Astrocyte (in vitro differentiated cells and primary cell): ENCODE measurements at places on chromosomes 6 and 20.

GRCh38 chr6:47028835-47029360 is 13.2 kb downstream of the ADGRF1 start:
- DNase-seq = no peak

- DNase-seq = peak; percentile 92
Observed at GRCh38 chr6:113351173-113351834, 505.8 kb upstream of the MARCKS start.

- DNase-seq = no peak
Observed at GRCh38 chr20:12977328-12978125, 31.2 kb upstream of the SPTLC3 start.

- DNase-seq = no peak
Observed at GRCh38 chr6:142685852-142686506, 259.0 kb downstream of the HIVEP2 start.

GRCh38 chr20:60038400-60039008 is 80.3 kb downstream of the CDH26 start:
- no peak for DNase-seq

DNA sequence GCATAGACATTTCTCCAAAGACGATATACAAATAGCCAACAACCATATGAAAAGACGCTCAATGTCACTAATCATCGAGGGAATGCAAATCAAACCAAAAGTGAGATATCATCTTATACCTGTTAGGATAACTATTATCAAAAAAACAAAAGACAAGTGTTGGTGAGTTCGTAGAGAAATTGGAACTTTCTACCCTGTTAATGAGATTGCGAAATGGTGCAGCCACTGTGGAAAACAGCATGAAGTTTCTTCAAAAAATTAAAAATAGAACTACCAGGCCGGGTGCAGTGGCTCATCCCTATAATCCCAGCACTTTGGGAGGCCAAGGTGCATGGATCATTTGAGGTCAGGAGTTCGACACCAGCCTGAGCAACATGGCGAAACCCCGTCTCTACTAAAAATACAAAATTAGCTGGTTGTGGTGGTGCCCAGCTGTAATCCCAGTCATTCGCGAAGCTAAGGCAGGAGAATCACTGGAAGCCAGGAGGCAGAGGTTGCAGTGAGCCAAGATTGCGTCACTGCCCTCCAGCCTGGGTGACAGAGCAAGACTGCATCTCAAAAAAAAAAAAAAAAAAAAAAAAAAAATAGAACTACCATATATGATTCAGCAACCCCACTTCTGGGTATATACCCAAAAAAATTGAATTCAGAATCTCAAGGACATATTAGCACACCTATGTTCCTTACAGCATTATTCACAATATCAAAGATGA is 170.0 kb upstream of the ZNF184 start:
- no peak for DNase-seq

GRCh38 chr20:21167261-21167660 is 41.4 kb downstream of the KIZ start:
- no peak for DNase-seq

GRCh38 chr20:1734269-1734858 is 76.8 kb upstream of the SIRPG start:
- no peak for DNase-seq

GRCh38 chr6:126127659-126128058 is 141.3 kb downstream of the TRMT11 start:
- DNase-seq = no peak

GRCh38 chr6:7991536-7991935 is 72.7 kb downstream of the BLOC1S5 start:
- no peak for DNase-seq
